ENCODE measurements at places on chromosomes 2 and 18. TPM values are rescaled to one million over a fixed set of nuclear protein-coding genes. Genes with fewer than 3 reads are reported as not detected.

Gene ARHGEF33
- 2.3 TPM for total RNA-seq

GRCh38 chr18:10912790-10913545, 236.4 kb downstream of the PIEZO2 start:
- DNase-seq = peak; percentile 75

- no peak for DNase-seq
Observed at GRCh38 chr18:42005782-42006181, 50.7 kb downstream of the PIK3C3 start.

- no peak for DNase-seq
Observed at GRCh38 chr18:34806527-34806926, 96.4 kb downstream of the DTNA start.

GRCh38 chr2:130963196-130963848, 126.6 kb downstream of the ARHGEF4 start:
- DNase-seq = peak; percentile 31

Gene SLC23A3
- 2.8 TPM for total RNA-seq

- no peak for DNase-seq
Observed at GRCh38 chr2:9883897-9884296, 40.6 kb downstream of the TAF1B start.

Gene CTLA4
- total RNA-seq = 2.0 TPM

DNA sequence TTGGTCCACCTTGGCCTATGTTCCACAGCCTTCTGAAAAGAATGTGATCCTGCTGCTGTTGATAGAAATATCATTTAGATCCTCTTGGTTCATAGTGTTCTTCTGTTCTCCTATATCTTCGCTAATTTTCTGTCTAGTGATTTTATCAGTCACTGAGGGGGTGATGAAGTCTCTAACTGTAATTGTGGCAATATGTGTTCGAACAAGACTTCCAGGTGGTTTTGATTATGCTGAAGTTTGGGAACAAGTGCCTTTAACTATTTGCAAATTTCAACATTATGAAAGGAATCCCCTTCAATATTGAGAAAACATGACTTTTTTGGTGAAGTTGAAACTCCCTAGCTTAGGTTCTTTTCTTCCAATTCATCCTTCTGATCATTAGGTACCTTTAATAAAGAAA, 140.4 kb downstream of the MTX2 start:
- no peak for DNase-seq

DNA sequence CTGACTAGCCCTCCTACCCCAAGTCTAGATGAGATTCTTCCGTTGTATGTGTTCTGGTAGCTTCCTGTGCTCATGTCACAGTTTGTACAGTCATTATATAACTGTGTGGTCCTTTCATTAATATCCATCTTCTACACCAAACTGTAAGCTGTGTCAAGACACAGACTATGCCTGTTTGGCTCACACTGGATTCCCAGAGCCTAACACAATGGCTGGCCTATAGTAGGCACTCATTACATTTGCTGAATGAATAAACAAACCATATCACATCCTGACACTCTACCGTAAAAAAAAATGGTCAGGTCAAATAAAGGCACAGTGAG, 72.6 kb downstream of the ANKRD44 start:
- DNase-seq = no peak

DNA sequence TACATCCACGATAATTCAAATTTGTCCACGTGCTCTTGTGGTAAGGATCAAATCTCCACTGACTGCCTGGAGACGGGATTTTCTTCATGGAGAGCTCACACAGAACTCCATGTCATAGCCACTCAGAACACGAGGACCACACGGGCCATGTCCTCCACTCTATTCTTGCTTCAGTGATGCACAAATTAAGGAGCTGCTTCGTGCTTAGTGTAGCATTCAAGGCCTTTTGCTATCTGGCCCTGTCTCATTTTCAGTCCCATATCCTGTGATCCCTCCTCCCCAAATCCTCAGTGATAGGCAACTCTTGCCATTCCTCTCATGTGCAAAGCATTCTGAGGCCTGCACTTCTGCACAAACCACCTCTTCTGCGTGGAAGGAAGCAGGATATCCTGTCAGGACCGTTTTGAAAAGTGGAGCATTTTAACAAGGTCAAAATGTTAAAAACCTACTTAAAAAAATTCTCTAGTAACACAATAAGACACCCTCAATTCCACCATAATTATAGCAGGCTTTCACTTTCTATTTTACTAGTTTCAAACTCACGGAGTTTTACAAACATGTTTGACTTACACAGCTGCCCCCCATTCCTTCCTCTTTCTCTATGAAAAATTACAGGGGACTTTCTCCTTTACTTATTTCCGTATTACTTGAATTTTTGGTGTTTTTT, 35.2 kb downstream of the ST3GAL5 start:
- DNase-seq = no peak

Gene GMPPA
- 33.9 TPM for total RNA-seq

DNA sequence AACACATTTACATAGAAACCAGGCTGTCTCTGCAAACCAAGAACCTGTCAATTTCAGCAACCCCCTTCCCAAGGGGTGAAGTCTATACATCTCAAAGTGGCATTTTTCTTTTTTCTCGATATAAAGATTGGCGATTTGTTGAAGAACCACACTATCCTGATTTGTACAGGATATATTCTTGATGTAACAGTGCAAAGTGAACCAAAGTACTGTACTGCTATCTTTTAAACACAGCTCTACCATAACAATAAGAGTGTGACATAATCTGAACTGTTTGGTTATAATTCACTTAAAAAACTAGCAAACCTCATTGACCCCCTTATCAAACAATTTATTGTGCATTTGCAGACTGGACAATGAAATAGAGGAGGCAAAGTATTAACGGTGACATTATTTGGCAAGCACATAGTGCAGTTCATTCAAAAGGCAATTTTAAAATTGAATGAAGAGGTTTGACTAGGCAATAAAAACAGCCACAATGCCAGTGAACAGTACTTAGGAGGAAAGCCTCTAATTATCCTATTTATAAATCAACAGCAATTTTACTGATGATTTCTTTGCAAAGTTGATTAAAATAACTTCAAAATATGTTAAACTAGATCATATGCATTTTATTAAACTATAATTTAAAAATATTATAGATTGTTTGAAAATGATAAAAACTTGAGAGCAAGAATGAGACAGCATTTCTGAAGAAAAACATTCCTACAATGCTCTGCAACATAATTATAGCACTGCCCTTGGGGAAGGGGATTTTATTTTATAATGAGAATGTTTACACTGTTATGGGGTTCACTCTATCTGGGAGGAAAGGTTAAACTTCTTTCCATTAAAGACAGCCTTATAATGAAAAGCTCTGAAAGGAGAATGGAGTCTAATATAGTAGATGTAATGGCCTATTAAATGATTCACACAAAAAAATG, 440.9 kb downstream of the ZEB2 start:
- no peak for DNase-seq

GRCh38 chr2:43708178-43708577, 31.9 kb upstream of the C1GALT1C1L start:
- no peak for DNase-seq

GRCh38 chr2:3754280-3754679, 50.9 kb downstream of the DCDC2C start:
- peak; percentile 8 for DNase-seq

Gene AGFG1
- 98.9 TPM for total RNA-seq

- no peak for DNase-seq
Observed at GRCh38 chr2:105080461-105080860, 42.6 kb downstream of the MRPS9 start.

- DNase-seq = no peak
Observed at GRCh38 chr18:79092874-79093273, 23.7 kb downstream of the ATP9B start.

- DNase-seq = no peak
Observed at GRCh38 chr2:62343636-62344337, 147.9 kb downstream of the B3GNT2 start.

- no peak for DNase-seq
Observed at GRCh38 chr2:203873921-203874631, 6.5 kb downstream of the CTLA4 start.

Gene EVA1A
- total RNA-seq = 28.1 TPM

DNA sequence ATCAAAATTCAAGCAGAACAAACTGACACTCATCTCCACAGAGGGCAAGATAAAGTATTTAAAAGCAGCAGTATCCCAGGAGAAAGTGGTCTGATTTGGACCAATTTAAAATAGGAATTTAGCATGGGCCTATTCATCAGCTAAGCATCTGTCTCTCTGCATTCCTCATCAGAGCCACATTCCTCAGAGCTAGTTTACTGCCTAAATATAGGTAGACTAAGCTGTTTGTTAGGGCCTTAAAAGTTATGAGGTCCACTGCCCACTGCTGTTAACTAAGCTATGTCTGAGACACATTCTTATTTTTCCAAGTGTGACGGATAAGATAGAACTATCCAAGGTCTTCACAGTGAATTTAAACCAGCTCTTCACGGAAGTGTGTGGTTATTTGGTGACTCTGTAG, 17.6 kb downstream of the NEB start:
- no peak for DNase-seq

- DNase-seq = no peak
Observed at GRCh38 chr2:198098386-198098785, 294.0 kb downstream of the PLCL1 start.

DNA sequence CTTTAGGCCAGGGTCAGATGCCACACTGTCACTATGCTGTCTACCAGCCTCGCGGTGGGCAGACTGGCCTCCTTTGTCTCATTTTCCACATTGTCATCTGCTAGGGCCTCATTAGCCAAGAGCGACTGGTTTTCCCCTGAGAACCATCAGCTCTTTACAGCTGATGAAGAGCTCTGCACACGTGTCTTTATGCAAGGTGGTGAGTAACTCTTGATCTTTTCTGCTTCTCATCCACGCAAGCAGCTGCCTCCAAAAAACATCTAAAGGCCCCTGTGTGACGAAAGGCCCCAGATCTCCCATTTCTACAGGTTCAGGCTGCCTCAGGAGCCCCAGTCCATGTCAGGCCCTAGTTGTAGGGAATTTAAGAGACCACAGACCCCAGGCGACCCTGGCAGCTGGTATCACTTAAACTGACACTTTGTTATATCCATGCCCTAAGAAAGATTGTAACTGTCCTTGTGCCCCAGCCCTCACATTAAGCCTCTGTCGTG, 52.9 kb downstream of the DPYSL5 start:
- peak; percentile 20 for DNase-seq

GRCh38 chr2:155830817-155831579, 501.5 kb downstream of the NR4A2 start:
- no peak for DNase-seq

GRCh38 chr2:176449852-176450251, 180.6 kb downstream of the MTX2 start:
- no peak for DNase-seq

DNA sequence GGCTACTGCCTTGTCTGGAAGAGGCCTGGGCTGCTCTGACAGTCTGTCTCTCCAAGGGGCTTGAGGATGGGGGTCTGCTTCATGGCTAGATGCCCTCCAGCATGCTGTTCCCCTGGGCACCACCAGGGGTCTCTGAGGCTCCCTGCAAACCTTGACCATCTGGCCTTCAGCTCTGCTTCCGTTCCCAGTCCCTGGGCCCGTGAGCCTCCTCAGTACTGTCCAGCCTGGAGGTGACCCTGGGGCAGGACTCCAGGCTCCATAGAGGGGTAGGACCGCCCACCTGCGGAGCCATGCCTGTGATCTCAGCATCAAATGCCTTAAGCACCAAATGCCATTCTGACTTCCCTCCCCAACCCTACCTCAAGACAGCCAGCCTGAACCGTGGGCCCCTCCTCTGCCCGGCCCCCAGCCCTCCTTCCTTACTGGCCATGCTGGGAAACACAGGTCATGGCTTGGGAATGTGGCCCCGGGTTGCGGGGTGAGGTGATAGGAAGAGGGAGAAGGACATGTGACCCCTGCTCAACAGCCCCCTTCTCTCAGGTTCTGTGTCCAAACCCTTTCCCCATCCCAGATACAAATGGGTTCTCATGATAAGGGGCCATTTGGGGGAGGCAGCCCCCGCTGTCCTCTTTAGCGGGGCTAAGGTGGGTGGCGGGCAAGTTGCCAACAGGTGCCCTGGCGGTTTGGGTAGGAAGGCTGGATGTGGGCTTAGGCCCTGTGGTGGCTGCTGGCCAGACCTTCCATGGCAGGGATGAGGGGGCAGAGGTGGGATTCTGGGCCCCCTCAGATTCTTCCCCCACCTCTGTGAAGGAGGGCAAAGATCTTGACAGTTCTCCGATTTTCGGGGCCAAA, 25.0 kb downstream of the SPEG start:
- peak; percentile 77 for DNase-seq

Gene SLC11A1
- total RNA-seq = 37.6 TPM

DNA sequence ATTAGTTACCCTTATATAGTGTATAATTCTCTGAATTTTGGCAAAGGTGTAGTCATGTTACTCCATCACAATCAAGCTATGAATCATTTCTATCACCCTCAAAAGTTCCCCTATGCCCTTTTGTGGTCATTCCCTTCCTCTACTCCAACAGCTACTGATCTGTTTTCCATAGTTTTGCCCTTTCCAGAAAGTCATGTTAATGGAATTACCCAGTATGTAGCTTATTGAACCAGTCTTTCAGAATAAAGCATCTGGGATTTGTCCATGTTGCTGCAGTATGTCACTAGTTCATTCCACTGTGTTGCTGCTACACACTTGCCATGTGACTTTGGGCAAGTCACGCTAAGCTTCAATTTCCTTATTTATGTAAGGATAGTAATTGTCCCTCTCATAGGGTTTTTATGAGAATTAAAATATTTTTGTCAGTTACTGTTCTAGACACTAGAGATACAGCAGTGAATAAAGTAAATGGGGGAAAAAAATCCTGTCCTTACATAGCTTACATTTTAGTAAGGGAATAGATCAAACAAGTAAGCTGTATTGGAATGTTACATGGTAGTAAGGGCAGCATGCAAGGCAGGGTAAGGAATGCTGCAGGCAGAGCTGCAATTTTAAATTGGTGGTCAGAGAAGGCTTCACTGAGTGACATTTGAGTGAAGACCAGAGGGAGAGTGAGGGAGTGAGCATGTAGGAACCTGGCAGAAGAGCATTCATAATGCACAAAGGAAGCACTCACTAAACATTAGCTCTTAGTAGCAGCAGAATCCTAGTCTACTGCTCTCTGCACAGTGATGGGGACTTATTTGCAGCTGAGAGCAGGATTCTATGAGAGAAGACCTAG, 80.3 kb upstream of the TSPYL6 start:
- no peak for DNase-seq

DNA sequence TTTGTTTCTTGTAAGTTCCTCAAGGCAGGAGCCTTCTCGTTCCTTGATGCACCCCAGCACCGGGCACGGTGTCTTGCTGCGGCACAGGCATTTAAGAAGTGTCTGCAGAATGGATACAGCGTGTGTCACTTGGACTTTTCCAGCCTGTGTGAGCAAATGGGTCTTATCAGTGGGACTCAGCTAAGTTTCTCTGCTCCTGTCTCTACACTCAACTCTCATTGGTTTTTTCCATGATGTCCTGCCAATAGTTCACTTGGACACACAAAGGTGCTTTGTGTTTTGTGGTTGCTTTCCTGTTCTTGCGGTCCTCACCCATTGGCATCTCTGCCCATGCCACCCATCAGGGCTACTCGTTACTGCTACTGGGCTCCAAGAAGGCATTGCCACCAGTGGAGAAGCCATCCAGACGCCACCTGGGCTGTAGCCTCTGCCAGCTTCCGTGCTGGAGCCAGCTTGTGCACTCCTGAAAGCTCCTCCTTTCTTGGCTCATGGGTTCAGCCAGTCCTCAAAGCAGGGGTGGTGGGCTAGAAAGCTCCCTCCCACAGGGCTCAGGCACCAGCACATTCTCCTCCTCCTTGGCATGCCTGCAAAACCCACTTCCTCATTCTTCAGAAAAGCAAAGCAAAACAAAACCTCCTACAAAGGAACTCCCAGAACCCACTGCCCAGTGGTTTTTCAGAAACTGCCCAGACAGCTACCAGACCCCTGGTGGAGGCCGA, 41.4 kb downstream of the IL1R2 start:
- DNase-seq = peak; percentile 61

Gene AGAP1
- 44.5 TPM for total RNA-seq

All from kidney (tissue), 22 donors.